Stimulated activated CD4-positive, alpha-beta T cell treated with anti-CD3 and anti-CD28 coated beads, Interleukin-1b, Interleukin-23, amount 100 ng/mL, for 4 hours (primary cell): ENCODE measurements at places on chromosomes 5 and 9.
A peak's percentile ranks its signal among the peaks of the same experiment; 100 is the strongest.

GRCh38 chr5:91379246-91379913 lies 3.7 kb downstream of the ARRDC3 start:
- no peak for DNase-seq

DNA sequence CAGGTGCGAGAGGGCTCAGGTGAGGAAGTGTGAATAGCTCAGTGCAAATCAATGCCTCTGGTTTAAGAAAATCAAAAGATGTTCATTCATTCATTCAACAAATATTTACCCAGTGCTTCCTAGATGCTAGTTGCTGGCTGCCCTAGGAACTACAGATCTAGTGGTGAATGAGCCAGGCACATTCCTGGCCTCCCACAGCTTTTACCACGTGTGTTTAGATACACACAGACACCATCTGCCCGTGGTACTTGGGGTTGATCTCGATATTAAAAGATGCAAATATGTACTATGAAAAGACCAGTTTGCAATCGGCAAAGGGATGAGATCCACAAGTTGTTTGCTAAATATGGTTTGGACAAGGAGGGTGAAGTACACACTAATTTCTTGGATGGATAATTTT lies 78.2 kb downstream of the GTF3C4 start:
- no peak for DNase-seq

DNA sequence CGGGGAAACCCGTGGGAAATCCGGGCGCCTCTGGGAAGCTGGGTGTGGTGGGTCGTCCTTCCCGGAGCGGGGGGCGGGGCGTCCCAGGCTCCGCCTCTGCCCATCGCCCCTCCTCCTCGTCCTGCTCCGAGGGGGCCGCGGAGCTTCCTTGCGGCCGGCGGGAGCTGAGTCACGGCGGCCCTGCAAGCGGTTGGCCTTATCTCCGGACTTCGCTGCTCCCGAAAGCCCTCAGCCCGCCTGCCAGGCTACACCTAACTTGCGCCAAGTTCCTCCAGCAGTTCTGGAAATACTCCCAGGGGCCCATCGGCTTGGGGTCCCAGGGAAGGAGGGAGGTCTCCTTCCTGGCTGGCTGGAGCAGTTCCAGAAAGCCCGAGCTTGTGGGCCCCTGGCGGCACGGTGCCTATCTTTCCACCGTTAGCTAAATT lies 54.1 kb upstream of the CDKN2AIPNL start:
- peak; percentile 51 for DNase-seq

GRCh38 chr9:133545494-133546286 lies 11.2 kb downstream of the ADAMTSL2 start:
- DNase-seq: no peak

- DNase-seq: no peak
Measured at GRCh38 chr9:87464110-87464991, 33.3 kb upstream of the DAPK1 start.

GRCh38 chr9:121233906-121234831 lies 32.5 kb upstream of the RAB14 start:
- no peak for DNase-seq

GRCh38 chr9:1604942-1605560 lies 410.1 kb upstream of the SMARCA2 start:
- DNase-seq: no peak

DNA sequence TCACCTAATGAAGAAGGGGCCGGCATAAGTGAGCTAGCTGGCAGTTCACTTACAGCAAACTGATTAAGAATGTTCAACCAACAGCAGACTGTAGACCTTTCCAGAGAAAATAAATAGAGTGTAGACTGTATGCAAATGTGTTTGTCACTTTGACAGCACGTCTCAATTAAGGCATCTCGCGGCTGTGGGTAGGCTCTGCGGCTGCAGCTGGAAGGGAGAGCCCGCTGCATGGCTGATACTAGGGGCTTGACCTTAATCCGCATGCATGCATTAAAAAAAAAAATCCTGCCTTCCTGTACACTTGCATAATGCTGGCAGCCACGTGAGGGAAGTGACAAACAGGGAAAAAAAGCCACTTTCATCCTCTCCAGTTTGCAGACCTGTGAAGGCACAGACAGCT lies 82.3 kb downstream of the CRB2 start:
- DNase-seq: no peak

- DNase-seq: no peak
Measured at GRCh38 chr5:141496038-141496437, 7.2 kb downstream of the PCDHGC5 start.

DNA sequence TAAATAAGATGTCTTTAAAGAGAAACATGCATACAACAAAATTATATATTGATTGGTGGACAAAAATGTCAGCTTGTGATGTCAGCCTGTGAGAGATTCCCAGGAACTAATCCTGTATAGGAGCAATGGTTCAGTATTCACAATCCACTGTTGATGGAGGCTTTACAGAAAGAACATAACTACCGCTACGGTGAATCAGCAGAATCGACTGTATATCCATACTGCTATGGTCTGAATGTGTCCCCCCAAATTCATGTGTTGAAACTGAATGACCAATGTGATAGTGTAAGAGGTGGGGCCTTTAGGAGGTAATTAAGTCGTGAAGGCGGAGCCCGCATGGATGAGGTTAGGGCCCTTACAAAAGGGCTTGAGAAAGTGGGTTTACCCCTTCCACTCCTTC lies 40.4 kb upstream of the TBC1D2 start:
- DNase-seq: no peak

DNA sequence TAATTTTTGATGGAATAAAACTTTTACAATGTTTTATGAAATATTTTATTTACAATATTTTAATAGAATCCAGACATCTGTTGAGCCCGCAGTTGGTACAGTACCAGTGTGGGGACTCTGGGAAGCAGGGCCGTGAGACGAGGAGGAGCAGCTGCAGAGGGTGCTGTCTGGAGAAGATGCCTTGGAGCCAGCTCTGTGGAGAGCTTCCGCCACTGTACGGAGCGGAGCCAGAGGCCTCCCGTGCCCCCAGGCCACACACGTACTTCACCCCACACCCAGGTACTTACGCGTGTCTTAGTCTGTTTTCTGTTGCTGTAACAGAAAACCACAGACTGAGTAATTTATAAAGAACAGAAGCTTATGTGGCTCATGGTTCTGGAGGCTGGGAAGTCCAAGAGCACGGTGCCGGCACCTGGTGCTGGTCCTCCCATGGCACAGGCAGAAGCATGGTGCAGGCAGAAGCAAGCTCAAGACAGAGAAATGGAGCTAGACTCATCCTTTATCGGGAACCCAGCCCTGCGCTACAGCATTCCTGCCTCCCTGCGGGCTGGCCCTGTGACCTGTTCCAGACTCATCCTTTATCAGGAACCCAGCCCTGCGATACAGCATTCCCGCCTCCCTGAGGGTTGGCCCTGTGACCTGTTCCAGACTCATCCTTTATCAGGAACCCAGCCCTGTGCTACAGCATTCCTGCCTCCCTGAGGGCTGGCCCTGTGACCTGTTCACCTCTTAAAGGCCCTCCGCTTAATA lies 23.3 kb downstream of the CEP72 start:
- no peak for DNase-seq

DNA sequence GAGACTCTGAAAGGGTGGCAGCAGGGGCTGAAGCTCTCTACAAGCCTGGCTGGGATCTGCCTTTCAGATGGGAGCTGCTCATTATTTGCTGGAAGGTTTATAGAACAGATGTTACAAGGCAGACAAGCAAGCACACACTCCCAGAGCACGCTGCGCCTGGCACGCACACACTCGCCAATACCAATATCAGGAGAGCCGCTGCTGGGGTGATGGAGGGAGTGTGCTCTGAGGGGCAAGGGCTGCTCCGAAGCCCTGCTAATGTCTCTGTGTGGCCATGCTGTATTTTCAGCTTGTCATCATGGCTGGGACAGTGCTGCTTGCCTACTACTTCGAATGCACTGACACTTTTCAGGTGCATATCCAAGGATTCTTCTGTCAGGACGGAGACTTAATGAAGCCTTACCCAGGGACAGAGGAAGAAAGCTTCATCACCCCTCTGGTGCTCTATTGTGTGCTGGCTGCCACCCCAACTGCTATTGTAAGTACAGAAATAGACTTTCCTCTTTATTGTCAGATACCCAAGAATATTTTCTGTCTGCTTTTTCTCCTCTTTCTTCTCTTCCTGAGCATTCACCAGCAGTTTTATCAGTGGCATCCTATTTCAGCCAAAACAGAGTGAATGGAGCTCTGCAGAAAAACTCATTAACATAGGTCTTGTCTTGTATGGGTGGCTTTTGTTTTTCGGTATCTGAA lies 115.1 kb downstream of the BAAT start:
- DNase-seq: no peak

DNA sequence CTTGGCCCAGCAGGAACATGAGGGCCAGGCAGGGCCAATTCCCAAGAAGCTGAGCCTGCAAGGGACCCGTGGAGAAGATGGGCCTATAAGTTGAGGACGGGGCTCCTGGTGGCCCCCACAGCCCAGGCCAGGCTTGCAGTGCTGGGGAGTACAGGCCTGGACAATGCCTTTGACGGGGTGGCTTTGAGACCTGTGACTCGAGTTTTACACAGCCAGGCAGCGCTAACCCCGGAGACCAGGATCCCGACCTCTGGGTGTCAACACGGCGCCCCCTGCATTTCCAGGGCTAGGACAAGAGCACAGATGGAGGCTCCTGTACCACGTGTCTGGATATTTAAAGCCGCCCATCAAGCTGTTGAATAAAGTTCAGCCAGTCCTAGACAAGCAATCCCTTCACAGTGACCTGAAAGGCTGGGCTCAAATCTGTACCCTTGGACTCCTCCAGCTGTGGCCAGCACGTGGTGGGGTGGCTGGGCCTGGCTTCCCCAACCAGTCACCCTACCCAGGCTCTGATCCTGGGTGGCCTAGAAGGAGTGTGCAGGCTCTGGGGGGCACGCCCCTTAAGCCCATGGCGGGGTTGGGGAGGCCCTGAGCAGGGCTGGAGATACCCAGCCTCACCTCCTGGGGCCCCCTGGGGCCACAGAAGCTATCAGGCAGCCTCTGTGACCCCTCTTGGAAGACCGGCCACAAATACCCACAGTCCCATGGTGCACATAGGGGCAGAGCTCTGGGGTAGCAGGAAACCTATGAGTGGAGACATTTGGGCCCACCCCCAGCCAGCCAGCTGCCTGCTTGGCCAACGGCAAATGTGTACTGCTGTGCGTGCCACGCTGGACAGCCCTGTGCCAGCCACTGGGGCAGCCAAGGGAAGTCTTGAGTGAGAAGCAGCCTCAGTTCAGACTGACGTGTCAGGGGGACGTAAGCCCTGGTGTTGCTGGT lies 88.7 kb downstream of the NTNG2 start:
- no peak for DNase-seq

DNA sequence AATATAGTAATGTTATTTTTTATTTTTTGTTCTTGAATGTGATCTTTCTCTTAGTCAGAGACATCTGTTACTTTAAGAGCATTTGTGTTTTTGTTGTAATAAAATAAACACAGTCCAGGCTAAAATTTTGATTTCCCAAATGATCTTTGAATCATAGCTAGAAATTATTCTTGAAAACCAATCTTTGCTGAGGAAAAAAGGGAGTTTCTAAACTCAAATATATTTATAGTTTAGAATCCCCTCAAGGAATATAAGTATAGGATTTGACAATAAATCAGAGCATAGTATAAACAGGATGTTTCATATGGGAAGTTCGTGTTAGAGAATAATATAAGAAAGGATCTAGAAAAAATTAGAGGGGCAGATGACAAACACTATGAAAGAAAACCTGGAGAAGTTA lies 118.8 kb upstream of the ADAMTS19 start:
- DNase-seq: no peak

DNA sequence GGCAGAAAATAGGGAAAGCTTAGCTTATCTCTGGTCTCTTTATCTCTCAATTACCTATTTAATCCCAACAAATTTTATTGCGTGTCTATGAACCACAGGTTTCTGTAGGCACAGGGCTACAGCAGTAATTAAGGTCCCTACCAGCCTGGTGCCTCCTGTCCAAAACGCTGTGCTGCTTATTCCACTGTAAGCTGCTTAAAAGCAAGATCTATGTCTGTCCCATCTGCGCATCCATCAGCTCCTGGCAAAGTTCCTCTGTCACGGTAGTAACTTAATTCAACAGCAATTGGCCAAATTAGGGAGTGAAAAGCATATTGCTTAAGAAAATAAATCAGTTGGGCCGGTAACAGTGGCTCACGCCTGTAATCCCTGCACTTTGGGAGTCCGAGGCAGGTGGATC lies 235.8 kb upstream of the VLDLR start:
- DNase-seq: no peak

- DNase-seq: no peak
Measured at GRCh38 chr5:142544071-142544753, 141.7 kb downstream of the FGF1 start.
